Stimulated activated CD4-positive, alpha-beta T cell treated with anti-CD3 and anti-CD28 coated beads, Interleukin-1b, Interleukin-23, amount 100 ng/mL, for 1 hour (primary cell): ENCODE measurements at places on chromosomes 5 and 9.
A peak's percentile ranks its signal among the peaks of the same experiment; 100 is the strongest.

DNA sequence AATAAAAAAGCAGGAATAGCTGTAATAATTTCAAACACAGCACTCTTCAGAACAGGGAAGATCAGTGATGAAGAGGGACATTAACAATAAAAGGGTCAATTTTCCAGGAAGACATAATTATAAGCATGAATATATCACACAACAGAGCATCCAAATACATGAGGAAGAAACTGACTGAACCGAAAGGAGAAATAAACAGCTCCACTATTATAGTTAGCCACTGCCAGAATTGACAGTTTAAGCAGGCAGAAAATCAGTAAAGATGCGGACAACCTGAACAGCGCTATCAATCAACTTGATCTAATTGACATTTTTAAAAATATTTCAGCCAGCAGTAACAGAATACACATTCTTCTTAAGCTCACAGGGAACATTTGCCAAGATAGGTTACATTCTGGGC, 89.1 kb downstream of the MED10 start:
- no peak for DNase-seq

DNA sequence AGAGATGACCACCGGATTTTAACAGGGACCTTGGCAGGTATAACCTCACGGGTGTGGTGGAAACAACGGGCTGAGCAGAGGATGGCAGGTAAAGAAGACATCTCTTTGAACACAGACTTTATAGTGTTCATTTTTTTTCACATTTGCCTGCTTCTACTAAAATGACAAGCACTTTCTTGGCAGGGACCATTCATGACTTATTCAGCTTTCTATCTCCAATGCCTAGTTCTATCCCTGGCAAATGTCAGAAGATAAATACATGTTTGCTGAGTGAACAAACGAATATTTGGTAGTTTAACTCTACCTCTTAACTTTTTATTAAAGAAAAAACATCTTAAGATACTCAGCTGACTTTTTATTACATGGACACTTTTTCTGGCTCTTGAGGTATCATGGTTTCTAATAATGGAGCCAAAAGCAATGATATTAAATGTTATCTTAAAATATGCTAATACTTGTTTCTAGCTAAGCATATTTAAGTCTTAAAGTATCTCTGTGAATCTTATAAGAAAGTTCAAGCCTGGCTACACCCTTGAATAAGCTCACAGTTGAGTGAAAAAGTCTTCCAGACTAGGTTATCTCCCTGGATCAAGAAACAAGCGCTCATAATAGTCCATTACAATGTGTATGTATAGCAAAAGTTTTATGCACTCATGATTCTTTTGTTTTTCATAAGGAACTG, 8.5 kb downstream of the ELL2 start:
- no peak for DNase-seq

GRCh38 chr5:147621016-147621415, 111.1 kb upstream of the DPYSL3 start:
- DNase-seq = no peak

DNA sequence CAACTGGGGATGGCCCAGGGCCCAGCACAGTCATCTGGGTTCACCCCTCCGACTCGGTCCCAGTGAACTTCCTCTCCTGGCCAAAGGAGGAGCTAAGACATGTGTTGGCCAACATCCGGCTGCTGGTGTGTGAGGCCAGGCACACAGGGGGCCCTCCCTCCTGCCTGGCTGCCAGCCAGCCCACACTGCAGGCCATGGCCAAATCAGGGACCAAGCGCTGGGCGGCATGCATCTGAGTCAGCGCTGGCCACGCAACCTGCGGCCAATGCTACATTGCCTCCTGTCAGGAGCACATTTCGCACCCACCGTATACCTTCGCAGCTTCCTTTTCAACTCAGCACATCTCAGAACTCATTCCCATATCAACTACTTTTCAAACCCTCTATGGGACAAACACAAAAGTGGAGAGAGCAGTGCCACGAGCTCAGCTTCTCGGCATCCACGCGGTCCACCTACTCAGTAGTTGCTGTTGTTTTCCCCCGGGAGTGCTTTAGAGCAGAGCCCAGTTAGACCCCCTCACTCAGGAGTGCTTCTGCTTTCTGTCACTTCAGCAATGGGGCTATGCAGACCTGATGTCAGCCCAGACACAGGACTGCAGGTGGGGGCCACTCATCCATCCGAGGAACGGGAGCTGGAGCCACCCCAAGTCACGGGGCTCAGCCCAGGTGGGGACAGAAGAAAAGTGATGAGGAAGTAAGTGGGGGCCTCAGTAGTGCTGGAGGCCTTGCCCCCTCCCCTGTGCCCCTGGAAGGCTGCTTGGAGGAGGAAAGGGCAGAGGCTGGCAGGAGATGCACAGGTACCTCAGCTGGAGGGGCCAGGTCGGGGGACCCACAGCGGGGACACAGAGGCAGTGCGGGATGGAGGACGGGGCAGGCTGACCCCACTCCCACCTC, 13.9 kb downstream of the NINJ1 start:
- no peak for DNase-seq

DNA sequence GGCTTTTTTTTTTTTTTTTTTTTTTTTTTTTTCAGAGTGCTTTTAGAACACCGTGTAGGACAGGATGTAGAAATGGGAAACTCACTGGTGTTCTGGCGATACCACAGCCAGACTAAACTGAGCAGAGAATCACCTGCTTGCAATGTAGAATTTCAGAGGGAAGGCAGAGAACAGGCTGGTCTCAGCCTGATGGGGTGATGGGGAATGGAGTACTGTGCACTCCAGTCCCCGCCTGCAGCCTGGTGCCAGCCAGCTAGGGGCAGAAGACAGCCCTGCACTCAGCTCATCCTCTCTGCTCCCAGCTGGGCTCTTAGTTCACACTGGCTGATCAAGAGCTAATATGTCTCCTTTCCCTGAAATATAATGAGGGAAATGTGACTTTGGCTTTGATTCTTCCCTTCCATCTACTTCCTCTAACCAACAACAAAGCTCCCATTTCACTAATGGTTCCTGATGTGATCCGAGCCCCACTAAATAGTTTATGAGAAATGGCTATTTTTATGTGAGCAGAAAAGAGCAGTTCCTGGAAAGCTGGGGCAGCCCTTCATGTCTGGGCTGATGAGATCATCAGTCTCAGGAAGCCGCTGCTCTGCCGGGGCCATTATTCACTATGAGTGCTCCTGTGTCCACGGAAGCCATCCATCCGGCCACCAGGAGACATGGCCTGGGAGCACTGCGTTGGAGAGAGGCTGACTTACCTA, 209.7 kb downstream of the GADD45G start:
- no peak for DNase-seq

GRCh38 chr5:78648359-78649210, at the start of gene LHFPL2:
Gene LHFPL2, minus strand, starts transcription at chr5:78648772. Its CDS starts 138,559 bp downstream, at chr5:78510213.
- no peak for DNase-seq

- no peak for DNase-seq
Measured at GRCh38 chr5:95621839-95622629, 2.1 kb downstream of the GPR150 start.

DNA sequence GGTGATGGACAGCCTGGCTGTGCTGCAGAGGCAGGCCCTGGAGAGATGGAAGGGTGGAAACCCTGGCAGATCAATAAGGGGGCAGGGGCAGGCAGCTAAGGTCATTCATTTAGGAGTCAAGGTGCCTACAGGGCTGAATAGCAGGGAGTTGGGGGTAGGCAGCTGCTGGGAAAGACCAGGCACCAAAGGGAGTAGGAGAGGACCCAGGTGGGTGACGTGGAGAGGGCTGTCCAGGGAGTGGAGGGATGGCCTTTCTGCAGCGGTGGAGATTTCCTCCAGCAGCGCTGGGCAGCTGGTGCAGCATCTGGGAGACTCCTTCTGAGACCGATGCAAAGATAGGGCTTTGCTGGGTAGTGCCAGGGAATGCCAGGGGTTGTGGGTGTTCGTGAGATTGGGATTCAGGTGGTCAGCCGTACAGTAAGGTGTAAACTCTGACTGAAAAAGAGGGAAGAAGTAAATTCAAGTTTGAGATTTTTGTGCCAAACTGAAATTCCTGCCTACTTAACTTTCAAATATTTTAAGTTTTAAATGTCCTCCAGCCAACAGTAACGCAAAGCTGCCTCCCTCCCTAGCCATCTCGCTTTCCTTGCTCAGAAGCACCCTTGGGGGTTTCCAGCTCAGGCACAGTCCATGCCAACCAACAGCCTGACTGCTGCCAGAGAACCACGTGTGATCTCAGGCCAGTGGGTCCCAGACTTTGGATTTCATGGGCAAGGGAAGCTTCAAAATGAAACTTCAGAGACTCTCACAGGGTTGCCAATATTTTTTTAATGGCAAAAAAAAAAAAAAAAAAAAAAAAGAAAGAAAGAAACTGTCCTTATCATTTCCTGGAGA, 18.6 kb upstream of the ANGPTL2 start:
- DNase-seq = no peak

DNA sequence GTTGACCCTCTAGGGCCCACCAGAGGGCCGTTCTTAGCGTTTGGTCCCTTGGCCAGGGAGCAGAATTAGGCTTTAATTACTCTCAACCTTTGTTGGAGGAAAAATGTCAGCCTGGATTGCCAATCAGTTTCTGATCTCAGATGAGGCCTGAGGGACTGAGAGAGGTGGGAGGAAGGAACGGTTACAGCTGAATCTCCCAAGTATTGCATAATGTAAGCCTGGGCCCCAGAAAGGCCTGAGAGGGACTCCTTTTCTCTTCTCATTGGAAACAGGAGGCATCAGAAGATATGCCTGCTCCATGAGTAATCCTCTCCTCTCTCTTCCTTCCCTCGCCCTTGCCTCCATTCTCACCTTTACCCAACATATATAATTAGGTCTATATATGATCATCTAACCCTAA, 105.7 kb downstream of the INSYN2B start:
- DNase-seq = no peak

- no peak for DNase-seq
Measured at GRCh38 chr5:135195270-135195608, 161.2 kb upstream of the PITX1 start.

- DNase-seq = no peak
Measured at GRCh38 chr9:130576176-130576575, 3.2 kb upstream of the FUBP3 start.

GRCh38 chr9:117258184-117258866, 156.5 kb downstream of the ASTN2 start:
- DNase-seq = no peak

DNA sequence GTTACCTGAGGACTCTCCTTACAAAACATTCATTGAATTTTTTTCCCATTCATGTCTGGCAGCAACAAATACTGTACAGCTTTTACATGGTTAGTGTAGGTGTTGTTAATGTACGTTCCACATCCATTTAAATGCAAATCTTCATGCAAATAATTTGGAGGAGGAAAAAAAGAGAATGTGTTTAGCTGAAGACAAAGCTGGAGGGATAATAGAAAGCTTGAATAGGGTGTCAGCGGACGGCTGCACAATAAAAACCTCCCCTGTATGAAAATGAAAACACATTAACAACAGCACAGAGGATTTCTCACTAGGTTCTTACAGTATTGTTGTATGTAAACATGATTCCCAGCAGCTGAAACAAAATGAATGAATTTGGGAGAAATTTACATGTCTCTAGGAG, 231.5 kb downstream of the ZNF608 start:
- no peak for DNase-seq

GRCh38 chr5:17748941-17749340, 114.7 kb downstream of the TAF11L14 start:
- DNase-seq = no peak

DNA sequence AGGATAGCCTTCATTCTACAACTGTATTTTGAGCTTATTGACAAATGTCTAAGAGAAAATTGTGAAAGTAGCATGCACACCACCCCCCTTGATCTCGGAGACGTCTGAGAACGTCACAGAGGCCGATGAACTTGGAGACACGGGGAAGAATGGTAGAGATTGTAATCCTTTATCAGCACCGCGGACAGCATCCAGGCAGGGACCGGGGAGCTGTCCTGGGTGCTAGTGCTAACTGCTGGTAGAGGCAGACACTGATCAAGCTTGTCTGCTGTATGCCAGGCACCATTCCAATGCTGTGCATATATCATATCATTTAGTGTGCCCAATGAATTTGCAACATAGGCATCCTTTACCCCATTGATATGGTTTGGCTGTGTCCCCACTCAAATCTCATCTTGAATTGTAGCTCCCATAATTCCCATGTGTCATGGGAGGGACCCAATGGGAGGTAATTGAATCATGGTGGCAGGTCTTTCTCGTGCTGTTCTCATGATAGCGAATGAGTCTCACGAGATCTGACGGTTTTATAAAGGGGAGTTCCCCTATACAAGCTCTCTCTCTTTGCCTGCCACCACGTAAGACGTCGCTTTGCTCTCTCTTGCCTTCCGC, 98.8 kb downstream of the LHX2 start:
- no peak for DNase-seq

GRCh38 chr9:127941062-127941960, 3.7 kb upstream of the DPM2 start:
- no peak for DNase-seq

DNA sequence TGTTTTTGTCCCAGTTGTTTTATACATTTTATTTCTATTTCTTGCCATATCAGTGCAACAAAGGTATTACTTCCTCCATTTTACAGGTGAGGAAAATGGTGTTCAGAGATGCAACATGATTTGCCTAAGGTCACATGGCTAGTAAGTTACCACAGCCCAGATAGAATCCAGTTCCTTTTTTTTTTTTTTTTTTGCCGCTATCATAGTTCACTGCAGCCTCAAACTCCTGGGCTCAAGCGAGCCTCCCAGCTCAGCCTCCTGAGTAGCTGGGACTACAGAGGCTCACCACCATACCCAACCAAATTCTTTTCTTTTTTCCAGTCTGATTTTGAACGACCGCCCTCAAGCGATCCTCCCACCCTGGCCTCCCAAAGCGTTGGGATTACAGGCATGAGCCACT, 480 bp upstream of the CCDC69 start:
- no peak for DNase-seq

GRCh38 chr5:41670854-41671479, 160.6 kb upstream of the PLCXD3 start:
- no peak for DNase-seq

- no peak for DNase-seq
Measured at GRCh38 chr9:4475301-4475700, 15.0 kb upstream of the SLC1A1 start.

DNA sequence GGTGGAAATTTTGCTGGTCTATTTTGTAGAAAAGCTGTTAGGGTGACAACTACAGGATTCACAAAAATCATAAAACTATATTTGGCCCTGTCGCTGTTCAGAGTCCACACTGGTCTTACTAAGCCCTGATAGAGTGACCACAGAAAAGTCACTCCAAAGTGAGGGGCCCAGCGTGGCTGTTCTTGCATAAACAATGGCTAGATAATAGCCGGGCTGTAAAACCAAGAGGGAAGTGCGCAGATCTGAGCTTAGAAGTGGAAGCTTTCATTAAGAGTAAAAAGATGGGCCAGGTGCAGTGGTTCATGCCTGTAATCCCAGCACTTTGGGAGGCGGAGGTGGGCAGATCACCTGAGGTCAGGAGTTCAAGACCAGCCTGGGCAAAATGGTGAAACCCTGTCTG, 15.5 kb upstream of the CTSL start:
- no peak for DNase-seq

- peak; percentile 19 for DNase-seq
Measured at GRCh38 chr9:5557606-5558587, 47.6 kb downstream of the PDCD1LG2 start.

GRCh38 chr5:107413754-107414153, 257.0 kb downstream of the EFNA5 start:
- DNase-seq = no peak
